Activated CD4-positive, alpha-beta T cell treated with anti-CD3 and anti-CD28 coated beads, Interleukin-10, Interleukin-2, amounts not matched to agents 100 ng/mL and 50 ng/mL, durations not matched to agents 16 hours and 8 hours (primary cell): ENCODE measurements at places on chromosomes 11 and 22.

DNA sequence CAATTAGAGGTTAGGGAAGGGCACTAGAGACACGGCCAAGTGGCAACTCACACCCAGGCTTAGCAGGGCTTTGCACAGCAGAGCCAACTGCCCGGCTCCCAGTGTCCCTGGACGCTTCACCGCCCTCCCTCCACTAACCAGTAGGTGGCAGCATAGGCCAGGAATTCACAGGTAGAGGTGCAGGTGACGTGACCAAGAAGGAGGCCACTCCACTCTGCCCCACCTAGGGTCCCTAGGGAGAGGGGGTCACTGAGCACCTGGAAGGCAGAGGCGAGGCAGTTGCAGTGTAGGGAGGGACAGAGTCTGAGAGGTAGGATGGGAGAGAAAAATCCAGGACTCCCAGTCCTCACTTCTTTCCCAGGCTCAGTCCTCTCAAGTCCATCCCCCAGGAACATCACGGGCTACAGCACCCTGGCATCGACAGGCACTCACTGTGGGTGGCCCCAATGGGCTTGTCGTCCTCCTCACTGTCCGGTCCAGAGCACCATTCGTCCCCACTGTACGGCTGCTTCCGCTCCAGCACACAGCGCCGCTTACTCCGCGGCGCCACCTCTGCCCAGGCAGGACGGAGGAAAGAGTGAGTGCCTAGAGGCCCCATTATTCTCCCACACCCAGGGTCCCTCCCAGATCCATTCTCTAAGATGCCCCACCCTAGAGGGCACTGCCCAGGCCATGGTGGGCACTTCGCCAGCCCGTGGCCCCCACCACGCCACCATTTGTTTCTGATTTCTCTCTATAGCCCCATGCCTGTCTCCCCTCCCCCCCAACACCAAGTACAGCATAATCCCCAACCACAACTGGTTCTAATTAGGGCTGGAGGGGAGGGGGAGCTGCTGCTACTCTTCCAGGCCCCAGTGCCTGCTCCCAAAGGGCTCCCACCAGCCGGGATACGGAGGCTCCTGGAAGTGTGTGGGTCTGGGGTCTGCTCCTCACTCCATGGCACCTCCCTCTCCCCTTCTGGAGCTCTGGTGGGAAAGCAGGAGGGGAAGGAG, 18.4 kb downstream of the BCL9L start:
- peak; percentile 91 for DNase-seq

GRCh38 chr22:43923631-43924464, at the start of gene PNPLA3:
PNPLA3 (plus strand) TSS chr22:43923805; CDS start chr22:43923912, 107 bp downstream.
- peak; percentile 81 for DNase-seq

DNA sequence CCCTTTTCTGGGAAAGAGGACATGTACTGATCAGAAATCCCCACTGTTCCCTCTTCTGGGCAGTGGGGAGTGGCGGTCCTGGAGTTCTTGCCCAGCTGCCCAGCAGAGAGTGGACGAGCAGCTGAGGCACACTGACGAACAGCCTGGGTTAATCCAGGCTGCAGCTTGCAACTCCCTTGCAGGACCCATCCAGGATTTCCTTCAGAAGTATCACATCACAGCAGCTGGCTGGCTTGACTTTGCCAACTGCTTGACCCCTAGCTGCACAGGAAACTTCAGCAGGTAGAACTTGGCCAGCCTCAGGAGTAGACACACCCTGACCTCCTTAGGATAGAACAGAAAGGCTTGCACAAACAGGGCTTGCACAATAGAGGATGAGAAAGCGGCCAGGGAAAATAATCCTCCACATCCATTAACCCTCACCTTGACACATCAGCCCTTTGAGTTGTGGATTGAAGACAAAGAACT, 27.9 kb upstream of the FZD4 start:
- no peak for DNase-seq

DNA sequence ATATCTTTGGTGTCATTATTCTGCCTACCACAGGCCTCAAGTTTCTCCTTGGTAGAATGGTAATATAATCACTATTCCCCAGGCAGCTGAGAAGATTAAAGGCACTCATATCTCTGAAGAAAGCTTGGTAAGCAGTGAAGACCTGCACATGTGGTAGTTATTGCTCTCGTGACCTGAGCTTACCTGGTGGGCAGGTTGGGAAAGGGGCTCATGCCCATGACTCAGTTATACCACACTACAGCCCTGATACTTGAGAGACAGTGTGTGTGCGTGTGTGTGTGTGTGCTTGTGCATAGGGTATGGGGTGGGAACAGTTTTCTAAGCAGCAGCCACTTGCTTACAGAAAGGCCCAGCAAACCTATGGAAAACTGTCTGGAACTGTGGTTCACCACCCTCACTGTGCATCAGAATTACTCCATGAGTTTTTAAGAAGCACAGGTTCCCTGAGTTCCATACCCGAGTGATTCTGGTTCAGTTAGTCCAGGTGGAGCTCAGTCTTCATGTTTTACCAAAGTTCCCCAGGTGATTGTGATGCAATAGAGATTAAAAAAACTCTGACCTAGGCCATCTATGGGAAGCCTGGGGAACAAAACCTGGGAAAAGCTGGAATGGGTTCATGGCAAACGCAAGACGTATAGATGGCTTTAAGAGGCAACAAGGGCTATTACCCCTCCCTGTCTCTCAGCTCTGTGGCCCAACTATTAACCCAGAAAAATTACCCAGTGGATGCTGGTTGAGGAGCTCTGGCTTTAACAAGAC, 79.0 kb upstream of the ZBED5 start:
- no peak for DNase-seq

GRCh38 chr11:112160091-112160848, 3.6 kb downstream of the IL18 start:
- DNase-seq = no peak

GRCh38 chr11:58276151-58276550, 8.1 kb upstream of the OR10W1 start:
- DNase-seq = no peak

- DNase-seq = peak; percentile 26
Measured at GRCh38 chr22:46044621-46045458, 67.9 kb upstream of the WNT7B start.

GRCh38 chr22:31952094-31952401, 7.7 kb downstream of the YWHAH start:
- DNase-seq = no peak

- no peak for DNase-seq
Measured at GRCh38 chr11:126102436-126102981, 39.8 kb upstream of the CDON start.

DNA sequence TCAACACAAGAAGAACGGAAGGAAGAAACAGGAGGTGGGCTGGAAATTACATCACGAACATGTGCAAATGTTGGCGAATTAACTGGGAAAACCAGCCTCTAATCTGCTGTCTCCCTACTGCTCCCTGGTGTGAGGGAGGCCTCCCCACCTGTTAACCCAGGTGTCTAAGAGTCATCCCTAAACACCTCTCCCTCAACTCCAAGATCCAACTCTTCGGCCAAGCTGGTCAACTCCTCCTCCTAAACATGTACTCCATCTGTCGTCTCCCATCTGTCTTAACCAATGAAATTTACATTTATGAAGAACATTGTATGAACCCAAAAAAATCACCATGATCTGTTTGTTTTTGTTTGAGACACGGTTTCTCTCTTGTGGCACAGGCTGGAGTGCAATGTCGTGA, 154.2 kb downstream of the LARGE1 start:
- no peak for DNase-seq

DNA sequence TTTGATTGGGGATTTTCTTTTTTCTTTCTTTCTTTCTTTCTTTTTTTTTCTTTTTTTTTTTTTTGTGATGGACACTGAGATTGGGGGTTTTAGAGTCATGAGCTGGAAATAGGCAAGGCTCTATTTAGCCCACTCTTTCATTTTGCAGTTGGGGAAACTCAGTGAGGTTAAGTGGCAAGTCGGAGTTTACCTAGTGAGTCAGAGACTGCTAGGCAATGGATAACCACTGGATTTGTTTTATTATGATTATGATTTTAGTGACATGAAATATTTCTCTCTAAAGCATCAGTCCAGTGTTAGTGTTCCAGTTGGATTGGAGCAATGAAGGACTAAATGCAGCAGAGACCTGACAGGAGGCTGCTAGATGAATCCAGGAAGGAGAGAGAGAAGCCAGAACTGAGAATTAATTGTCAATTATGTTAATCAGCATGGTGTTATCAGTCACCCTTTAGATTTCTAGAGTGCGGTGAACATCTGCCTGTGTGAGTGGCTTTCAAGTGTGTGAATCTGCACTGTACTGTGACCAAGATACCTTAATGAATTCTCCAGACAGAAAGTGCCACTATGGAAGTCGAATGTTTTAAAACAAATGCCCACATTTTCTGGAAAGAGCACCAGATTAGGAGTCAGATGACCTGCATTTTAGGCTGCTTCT, 10.9 kb downstream of the BMAL1 start:
- peak; percentile 35 for DNase-seq

DNA sequence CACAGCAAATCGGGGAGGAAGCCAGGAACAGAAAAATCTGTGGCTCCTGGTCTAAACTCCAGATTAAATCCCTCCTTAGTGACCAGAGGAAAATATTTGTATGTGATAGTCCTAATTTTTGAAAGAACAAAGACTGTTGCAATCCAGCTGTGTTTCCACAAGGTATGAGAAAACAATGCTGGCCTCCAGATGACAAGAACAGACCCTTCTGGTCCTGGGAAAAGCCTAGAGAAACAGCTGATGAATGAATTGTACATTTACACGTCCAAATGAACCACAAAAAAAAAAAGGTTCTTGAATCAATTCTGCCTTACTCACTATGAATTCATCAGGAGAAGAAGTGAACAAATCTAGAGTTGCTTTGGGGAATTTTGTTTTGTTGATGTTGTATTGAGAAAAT, 63.7 kb downstream of the ETS1 start:
- DNase-seq = no peak

- DNase-seq = peak; percentile 77
Measured at GRCh38 chr22:35023692-35024363, 42.1 kb upstream of the ISX start.

GRCh38 chr11:67640021-67640757, 626 bp upstream of the TBX10 start:
- DNase-seq = peak; percentile 67

DNA sequence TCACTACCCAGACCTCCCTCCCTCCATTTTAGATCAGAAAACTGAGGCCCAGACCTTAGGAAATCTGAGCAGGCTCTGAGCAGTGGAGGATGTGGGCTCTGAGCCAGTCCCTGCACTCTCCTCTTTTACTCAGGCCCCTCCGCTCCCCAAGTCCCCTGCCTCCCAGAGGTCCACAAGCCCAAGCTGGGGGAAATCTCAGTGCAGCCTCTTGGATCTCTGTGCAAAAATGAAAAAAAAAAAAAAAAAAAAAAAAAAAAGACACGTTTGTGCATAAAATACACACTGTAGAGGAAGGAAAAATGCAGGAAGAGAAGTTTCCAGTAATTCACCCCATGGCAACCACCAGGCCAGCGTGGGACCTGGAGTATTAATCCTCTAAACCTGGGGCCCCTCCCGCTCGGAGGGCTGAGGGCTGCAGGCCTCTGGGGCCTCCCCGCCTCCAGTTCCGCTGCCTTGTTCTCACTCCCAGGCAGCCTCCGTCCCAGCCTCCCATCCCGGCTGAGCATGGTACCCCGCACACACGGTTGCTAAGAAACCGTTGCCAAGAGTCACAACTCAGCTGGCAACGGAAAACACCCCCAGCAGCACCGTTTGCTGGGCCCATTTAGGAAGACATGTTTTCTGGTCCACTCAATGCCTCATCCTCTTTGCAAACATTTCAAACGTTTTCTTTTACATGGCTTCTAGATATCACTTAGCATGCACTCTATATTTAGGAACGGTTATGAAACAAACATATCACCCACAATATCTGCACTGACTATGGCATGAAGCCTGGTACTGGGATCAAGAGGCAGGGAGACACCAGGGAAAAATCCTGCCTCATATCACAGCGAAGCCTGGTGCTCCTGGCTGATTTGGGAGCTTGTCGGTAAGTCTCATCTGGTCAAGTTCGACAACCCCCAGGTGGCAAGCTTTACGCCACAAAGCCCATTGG, 227.5 kb downstream of the CTTN start:
- no peak for DNase-seq

- DNase-seq = no peak
Measured at GRCh38 chr11:113201054-113201818, 113.1 kb upstream of the TTC12 start.

DNA sequence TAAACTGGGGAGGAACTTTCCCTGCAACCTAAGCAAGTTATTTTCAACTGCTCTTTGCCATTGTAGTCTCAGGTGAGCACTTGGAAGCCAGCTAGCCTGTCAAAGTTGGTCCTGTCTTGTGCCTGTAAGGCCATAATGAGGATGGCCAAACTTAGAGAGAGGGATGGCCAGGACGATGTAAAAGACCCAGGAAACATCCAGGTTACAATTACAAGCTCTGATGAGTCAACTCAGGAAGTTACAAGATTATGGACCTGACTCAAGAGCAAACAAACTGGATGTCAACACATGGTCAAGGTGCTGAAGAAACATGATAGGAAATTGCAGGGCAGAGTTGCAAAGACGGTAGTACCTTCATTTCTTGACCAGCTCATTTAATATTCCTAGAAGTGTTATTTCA, 1.6 kb downstream of the GTPBP1 start:
- peak; percentile 67 for DNase-seq

DNA sequence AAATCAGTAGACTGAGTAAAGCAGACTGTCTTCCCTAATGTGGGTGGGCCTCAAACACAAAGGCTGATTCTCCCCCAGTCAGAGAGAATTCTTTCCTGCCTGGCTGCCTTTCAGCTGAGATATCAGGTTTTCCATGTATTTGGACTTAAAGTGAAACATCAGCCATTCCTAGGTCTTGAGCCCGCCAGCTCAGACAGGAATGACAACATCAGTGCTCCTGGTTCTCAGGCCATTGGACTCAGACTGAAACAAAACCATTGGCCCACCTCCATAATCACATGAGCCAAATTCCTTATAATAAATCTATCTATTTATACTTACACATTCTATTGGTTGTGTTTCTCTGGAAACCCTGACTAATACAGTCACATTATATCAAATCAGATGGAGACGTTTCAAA, 56.7 kb upstream of the CLPB start:
- DNase-seq = no peak

GRCh38 chr11:76823481-76824028, 37.2 kb upstream of the ACER3 start:
- DNase-seq = no peak

DNA sequence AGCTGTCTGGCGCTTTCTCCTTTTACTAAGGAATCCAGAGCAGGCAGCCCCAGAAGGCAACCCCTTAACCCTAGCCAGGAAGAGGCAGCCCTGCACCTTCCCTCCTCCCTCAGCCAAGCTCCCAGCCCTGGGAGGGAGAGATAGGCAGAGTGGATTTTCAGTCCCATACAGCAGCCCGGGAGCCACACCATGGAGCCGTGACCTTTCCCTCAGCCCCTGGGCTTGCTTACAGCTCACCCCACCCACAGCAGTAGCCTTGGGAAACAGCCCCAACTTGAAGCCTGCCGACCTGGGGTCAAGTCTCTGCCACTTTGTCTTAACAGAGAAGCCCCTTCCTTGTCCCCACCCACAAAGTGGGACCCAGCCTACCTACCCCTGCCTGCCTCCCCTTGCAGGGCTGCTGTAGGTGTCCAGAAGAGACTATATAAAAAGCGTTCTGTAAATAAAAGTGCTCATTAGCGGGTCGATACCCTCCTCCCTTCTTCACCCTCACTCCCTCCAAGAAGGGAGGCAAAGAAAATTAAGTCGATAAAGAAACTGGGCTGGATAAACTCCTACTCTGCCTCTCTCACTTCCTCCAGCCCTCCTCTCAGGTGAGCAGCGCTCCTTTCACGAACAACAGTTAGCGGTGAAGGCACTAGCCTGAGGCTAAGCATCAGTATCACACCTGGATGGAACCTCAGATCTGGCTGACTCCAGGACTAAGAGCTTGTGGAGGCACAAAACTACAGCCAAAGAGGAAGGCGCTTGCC, 4.2 kb downstream of the TST start:
- no peak for DNase-seq

- no peak for DNase-seq
Measured at GRCh38 chr11:116109228-116109627, 605.0 kb upstream of the CADM1 start.

- DNase-seq = no peak
Measured at GRCh38 chr22:38862375-38863329, 9.4 kb downstream of the CBX6 start.
